Fibroblast of the aortic adventitia (primary cell): ENCODE measurements at places on chromosomes 2 and 18.

DNA sequence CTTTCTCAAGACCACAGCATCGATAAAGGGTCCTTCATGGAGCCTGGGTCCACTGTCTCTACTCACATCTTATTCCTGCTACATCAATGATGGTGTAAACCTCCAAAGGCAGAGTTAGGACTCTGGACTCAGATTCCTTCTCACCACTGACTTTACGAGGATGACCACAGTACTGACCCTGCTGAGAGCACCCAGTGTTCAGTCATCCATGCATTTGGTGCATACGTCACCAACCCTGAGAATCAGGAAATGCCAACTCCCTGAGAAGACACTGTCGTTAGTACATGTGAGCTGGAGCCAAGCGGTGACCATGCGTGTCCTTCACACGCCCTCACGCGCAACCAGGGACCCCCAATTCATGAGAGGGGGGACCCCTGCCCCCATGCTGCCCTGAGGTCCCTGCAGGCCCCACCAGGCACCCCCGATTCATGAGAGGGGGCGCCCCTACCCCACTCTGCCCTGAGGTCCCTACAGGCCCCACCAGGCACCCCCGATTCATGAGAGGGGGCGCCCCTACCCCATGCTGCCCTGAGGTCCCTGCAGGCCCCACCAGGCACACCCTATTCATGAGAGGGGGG lies 178.4 kb upstream of the TPO start:
- no peak for DNase-seq

GRCh38 chr2:67076239-67076624 lies 320.9 kb upstream of the ETAA1 start:
- no peak for DNase-seq

DNA sequence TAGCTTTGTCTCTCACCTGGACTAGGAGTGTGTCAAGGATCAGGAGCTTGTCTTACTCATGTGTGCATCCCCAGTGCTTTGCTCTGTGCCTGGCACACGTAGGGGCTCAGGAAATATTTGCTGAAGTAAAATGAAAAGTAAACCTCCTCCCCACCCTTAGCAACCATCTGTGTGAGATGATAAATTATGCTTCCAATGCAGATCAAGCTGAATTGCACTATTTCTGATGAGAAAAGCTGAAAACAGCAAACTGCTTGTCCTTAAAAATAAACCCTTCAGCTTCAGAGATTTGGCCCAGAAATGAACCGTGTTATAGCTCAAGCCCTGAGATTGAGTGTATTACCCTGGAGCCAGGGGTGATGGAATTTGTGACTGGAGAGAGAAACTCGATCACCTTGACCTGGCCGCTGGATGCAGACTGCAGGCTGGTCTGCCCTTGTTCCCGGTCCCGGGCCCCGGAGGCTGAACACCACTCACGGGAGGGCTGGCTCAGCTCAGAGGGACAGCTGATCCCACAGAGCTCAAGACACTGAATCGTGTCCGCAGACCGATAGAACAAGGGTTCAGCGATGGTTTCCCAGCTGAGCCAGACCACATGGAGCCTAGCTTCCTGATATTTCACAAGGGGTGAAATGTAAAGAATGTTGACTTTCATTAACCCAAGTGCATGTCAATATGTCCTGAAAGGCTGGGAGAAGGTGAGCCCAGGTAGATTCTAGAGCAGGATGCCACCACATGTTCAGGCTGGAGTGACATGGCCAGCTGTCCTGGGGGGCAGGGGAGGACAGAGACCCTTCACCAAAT lies 50.5 kb downstream of the DDX1 start:
- no peak for DNase-seq

DNA sequence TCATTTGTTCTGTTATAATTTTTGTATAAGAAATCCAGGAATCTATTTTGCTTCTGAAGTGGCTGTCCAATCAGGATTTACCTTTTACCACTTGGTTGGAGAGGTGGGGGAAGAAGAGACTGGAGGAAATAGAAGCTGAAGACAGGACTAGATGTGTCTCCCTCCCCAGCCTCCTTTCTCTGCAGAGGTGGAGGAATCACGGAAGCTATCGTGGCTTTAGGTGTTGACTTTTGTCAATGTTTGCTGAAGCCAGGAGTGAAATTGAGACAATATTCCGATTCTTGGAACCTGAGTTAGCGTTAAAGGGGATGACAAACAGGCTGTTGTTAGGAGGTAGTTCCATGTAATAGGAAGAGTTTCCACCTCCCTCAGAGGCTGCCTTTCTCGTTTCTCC lies 43.5 kb downstream of the PDCL3 start:
- no peak for DNase-seq

- no peak for DNase-seq
Measured at GRCh38 chr2:216897561-216898203, 37.8 kb upstream of the TNP1 start.
